ENCODE measurements at places on chromosomes 16 and 17.

DNA sequence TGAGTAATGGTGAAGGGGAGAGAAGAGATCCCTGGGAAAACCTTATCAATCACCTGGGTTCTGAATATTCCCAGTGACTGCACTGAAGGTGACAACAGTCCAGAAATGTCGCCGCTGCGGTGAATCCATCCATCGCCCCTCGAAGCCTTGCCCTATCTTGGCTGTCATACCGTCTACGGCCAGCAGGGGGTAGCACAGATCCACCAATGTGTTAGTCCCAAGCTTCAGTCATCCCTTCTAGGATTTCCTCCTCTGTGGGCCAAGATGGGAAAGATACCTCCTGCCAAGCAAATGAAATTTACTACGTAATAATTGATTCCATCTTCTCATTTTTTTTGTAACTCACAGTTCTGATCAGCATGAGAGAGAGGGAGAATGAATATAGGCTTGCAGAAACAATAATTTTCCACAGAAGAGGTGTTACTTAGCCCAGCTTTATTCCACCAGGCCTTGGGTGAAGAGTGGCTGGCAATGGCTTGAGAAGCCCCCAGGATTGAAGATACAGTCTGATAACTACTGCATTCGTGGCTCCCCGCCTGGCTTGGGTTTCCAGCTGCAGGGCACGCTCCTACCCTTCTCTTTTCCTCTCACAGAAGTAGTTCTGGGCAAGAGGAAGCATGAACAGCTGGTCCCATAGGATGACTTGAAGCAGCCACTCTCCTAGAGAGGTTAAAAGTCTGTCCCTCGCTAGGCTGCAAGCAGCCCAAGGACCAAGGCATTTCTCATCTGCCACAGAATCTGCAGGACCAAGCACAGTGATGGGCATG is 2.6 kb upstream of the FMNL1 start:
- peak; percentile 86 for DNase-seq

DNA sequence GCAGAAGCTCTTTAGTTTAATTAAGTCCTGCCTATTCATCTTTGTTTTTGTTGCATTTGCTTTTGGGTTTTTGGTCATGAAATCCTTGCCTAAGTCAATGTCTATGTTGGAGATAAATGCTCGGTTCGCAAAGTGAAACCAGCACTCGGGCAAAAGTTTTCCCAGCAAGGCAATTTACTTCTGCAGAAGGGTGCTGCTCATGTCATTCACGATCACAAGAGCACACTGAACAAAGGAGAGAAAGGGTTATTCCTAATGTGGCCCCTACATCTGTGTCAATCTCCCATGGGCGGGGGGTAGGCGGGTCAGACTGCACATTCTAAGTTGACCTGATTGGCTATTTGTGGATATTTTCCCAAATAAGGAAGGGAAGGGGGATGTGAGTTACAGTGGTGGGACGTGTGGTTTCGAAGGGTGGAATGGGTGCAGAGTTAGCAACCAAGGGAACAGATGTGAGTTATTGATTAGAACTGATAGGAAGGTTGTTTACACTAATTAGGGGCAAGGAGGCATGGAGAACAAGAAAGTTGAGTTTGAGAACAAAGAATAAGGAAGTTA is 23.0 kb downstream of the ATF7IP2 start:
- peak; percentile 62 for DNase-seq

DNA sequence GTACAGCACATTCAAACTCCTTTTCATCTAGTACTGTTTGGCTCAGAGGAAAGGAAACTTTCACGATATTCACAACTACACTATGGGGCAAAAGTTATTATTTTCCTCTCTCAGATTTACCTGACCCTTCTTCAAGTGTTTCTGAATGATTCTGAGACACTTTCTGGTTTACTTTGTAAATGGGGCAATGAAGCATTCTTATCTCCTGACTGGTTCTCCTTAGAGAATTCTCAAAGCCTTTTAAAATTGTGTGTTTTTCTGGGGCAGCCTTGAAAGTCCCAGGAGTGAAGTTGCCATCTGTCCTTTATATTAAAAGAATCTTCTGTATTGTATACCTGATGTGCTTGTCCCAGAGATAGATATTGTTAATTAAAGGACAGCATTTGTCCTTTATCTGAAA is 264.9 kb downstream of the FTO start:
- no peak for DNase-seq

DNA sequence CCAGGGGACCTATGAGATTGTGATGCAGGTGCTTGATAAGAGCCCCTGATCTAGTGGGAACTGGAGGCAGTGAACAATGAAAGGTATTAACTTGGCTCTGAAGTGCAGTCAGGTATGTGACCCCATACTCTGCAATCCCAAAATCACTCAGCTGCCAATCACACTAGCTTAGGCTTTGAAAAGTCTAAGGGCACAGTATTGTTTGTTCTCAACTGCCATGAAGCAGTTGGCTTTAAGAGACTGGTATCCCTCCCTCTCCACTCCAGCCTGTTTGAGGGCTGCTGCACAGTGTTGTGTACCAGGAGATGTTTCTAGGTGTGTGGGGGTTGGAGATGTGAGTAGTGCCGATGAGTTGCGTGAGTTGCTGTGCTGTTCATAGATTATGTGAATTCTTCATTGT is 2.4 kb downstream of the YPEL2 start:
- no peak for DNase-seq

DNA sequence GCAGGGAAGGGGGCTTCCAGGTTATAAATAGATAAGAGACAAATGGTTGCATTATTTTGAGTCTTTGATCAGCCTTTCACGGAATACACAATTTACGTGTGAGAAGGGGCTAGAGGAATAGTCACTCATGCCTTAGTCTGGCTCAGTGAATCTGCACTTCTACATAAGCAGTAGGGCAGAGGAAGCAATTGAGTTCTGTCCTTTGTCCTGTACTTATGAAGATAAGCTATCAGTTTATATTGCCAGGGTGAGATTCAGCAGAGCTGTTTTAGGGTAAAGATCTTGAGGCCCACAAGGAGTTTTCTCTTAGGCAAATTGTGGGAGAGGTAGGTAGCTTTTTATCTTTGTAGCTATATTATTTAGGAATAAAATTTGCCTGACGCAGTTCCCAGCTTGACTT is 33.3 kb downstream of the TOM1L1 start:
- DNase-seq: no peak

- DNase-seq: no peak
These were observed 491 bp downstream of the USP7 start for GRCh38 chr16:8963010-8963820.

- peak; percentile 15 for DNase-seq
These were observed 4.5 kb upstream of the NR1D1 start for GRCh38 chr17:40104594-40105486.

- no peak for DNase-seq
These were observed 18.4 kb downstream of the CNTNAP1 start for GRCh38 chr17:42700586-42701289.

- DNase-seq: no peak
These were observed 39.4 kb upstream of the ZNF750 start for GRCh38 chr17:82879241-82879640.

GRCh38 chr16:1466968-1467521 is 7.8 kb downstream of the CLCN7 start:
- DNase-seq: no peak

DNA sequence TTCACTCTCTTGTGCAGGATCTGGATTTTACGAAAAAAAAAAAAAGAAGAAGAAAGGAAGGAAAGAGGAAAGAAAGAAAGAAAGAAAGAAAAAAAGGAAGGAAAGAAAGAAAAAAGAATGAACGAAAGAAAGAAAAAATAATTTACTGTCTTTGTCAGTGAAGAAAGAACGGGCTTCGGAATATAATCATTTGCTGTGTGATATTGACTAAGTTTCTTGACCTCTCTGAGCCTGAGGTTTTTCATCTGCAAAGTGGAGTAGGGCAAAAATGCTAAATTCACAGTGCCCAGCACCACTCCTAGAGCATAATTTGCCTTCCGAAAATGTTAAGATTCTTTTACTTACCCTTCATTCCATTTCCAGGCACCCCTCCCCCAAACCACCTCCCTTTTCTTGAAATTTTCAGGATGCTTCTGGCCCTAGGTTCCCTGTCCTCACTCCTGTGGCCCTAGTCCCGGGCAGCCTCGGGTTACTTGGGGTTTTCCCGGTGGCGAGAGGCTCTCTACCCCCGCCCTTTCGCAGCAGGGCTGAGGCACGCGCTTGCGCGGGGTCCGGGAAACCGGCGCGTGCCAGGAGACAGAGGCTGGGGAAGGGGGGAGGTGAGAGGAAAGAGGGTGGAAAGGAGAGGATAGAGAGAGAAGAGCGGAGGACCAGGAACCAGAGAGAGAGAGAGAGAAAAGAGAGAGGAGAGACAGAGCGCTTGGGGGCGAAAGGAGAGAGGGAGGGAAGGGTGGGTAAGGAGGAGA is at the start of gene CNTNAP1:
CNTNAP1 (plus strand) TSS at position 556 of the 746 bp plus-strand sequence. CDS start 299 bp downstream, outside the sequence.
- DNase-seq: peak; percentile 53

- no peak for DNase-seq
These were observed 26.2 kb downstream of the TNFRSF13B start for GRCh38 chr17:16945663-16946218.

DNA sequence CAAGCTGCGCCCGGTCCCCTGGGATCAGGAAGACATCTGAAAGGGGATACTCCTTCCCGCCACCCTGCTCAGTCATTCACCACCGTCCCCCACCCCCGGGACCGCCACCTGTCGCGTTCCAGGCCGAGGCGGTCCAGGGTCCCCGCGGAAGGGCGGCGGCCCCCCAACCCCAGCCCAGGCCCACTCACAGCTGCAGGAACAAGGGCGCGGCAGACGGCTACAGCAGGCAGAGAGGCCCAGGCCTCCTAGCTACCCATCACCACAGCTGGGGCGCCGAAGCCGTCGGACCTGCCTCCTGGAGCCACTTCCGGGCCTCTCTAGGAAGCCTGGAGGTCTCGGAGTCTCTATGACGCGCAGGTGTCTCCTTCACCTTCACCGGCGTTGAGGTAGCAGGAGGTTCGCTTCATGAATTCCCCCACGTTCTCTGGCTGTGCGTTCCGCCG is at the start of gene SDR42E1:
SDR42E1 (minus strand) TSS at position 272 of the 443 bp plus-strand sequence. CDS start 10,612 bp downstream, outside the sequence.
- no peak for DNase-seq

DNA sequence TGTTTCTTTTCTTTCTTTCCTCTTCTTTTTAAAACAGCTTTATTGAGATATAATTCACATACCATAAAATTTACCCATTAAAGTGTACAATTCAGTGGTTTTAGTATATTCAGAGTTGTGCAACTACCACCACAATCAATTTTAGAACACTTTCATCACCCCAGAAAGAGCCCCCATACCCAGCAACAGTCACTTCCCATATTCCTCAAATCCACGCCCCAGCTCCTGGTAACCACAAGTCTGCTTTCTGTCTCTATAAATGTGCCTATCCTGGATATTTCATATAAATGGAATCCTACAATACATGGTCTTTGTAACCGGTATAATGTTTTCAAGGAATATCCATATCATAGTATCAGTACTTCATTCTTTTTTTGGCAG is 19.4 kb downstream of the RARA start:
- DNase-seq: no peak

GRCh38 chr16:5056352-5056751 is 9.4 kb downstream of the C16orf89 start:
- peak; percentile 72 for DNase-seq

DNA sequence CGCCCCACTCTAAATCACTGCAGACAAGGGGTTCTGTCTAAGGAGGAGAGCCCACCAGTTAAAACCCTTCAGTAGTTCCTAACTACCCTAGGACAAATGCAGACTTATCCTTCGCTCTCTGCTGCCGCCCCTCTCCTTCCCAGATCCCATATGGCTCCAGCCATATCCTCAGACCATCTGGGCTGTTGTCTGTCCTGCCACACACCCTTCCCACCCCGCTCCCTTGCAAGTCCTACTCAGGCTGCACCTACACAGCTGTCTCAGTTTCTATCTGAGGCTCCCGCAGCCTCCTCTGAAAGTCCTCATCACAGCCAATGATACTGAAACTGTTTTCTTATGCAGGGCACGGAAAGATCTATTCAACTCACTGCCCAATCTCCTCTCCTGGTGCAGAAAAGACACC is 720 bp upstream of the BCKDK start:
- DNase-seq: no peak

DNA sequence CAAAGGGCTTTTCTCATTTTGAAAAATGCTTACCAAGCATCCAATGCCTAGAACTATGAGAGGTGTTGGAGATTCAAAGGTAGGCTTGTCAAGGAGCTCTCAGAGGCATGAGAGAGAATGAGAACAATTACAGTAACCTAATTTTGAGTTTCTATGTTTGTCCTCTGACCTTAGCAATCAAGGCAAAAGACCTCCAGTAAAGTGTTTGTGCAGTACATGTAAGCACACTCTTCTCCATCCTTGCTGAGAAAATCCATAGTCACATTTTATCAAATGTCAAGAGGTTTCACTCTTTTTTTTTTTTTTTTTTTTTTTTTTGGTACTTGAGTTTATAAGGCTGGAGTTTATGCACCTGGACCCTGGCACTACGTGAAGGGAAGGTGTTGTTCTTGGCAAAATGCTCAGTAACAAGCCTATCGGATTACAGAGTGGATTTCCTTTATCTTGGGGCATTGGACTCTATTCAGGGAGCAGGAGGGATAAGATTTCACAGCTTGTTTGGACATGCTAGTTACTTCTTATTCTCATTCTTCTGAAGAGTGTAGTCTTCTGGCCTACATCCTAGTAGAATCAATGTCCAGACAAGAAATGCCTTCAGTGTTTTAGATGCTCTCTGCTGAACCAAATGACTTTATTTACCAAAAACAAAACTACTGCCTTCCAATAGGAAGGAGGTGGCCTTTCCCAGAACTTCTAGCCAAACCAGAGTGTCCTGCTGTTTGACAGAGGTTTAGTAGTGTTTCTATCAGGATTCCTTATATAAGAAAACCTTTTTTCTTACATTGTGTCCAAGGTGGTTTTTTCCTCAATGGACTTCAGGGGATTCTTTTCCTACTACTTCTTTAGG is 21.9 kb downstream of the KCNJ2 start:
- DNase-seq: no peak

DNA sequence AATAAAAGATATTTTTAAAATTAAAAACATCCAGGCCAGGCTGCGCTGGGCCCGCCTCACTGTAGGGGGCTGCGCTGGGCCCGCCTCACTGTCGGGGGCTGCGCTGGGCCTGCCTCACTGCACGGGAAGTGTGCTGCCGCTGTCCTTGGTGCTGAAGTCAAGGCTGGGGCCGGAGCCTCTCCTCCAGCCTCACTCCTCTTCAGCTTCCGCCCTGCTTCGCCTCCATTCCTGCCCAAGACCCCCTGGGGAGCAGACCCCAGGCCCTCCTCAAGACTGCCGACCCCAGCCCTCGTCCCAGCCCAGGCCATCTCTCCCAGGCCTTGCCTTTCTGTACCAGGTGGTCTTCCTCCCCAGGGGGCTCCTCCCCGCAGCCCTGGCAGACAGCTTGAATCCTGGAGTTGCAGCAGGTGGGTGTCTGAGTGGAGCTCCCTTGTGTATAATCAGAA is 26.2 kb downstream of the ENDOV start:
- peak; percentile 69 for DNase-seq

DNA sequence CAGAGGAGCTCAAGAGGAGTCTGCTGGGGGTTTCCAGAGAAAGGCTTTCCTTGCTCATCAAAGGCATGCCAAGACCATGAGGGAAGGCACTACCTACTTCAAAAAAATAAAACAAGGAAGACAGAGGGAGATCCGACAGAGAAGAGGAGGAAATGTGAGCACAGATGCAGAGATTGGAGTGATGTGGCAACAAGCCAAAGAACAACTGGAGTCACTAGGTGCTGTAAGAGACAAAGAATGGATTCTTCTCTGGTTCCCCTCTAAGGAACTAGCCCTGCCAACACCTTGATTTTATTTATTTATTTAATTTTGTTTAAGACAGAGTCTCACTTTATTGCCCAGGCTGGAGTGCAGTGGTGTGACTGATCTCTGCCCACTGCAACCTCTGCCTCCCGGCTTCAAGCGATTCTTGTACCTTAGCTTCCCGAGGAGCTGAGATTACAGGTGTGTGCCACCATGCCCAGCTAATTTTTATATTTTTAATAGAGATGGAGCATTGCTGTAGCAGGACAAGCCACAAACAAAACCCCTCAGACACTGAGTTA is 13.8 kb upstream of the ACSF2 start:
- peak; percentile 19 for DNase-seq
